Sigmoid colon (tissue), 7 donors: ENCODE measurements at places on chromosomes 4 and X. TPM values are rescaled to one million over a fixed set of nuclear protein-coding genes. Genes with fewer than 3 reads are reported as not detected.

- no peak for DNase-seq
Observed at GRCh38 chr4:155705664-155706063, 39.0 kb downstream of the GUCY1A1 start.

DNA sequence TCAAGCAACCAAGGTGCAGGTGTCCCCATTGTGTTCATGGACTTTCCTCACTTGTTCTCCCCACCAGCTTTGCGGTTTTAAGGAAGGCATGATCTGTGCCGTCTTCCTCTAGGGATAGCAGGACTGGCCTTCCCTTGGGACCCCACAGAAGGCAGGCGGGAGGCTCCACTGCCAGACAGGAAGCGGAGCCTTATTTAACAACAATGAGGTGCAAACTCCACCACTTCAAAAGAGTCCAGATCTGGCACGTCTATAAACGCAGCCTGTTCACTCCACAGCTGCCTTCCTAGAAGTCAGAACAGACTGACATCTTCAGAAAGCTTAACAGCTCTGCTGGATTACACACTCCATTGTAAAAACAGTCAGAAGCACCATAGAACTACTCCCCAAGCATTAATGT lies 1.7 kb upstream of the GPR143 start:
- no peak for DNase-seq

GRCh38 chrX:142999199-142999701 lies 26.5 kb upstream of the SPANXN4 start:
- DNase-seq = no peak

DNA sequence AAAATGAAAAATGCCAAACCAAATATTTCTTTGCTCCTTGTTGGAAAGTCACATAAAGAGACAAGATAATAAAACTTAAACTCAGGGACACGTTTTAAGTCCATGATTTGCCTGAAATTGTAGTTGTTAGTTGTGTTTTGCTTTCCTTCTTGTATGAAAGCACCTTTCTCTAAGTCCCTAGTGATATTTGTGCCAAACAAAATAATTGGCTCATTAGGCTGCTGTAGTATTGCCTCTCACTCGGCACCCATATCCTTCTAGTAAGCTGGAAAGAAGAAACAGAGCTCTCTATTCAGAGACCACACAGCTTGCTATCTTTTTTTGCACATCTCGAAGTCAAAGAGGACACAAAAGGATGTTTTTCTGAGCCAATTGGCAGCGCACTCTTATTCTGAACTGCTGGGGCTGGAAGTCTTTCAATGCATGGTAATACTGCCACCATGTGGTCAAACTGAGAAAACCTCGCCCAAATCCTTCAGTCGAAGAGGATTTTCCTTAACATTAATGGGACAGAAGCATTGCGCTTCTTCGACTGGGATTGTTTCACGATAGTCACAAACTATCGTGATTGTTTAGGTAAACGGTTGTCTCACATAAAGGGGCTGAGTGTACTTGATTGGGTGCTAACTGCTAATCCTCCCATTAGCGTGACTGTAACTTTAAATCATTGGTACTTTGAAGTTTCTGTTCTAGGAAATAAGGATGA lies 571.9 kb upstream of the LCORL start:
- peak; percentile 71 for DNase-seq

DNA sequence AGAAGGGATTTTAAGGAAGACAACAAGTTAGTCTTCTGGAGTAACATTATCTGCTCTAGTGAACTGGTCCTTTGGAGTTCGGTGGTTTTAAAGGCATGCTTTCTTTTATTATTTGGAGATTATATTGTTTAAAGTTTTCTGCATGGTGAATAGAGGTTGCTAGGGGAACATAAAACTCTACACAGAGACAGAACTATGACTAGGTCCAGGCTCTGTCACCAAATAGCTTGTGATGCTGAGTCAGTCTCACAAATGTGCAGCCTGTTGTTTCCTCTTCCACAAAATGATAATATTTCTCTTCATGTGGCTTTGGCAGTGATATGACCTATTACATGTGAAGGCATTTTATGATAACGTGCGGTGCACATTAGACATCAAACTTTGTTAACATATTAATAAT lies 132.6 kb downstream of the PACRGL start:
- no peak for DNase-seq

DNA sequence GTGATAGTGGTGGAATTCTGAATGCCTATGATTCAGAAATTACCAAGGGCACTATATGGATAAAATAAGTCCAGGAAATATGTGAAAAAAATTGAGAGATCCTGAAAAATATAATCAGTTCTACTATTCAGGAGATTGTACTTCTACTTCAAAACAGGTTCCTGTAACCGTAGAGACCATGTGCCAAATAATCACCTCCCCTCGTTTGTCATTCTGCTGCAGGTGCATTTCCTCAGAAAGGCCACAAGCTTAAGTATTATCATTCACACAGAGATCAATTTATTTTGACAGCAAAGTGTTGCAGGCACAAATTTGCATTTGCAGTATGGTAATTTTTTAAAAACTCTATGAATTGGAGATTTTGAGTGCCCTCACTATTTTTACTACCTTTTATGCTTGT lies 1000.0 kb downstream of the CCSER1 start:
- DNase-seq = no peak

DNA sequence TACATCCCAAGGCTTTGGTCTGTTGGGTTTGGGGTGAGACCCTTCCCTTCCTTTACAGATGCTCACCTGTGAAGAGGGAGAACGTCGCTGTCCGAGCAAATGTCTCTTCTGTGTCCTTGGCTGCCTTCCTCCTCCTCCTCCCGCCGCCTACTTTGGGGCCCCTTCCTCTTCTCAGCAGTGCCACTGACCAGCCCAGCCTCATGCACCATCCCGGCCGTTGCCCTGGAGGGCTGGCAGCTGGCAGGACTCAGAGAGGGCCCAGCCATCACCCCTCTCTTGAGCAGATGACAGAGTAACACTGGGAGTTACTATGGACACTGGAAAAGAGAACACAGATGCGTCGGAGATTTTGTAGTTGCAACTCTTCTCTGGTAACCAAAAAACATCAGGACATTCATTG lies 68.2 kb downstream of the TRMT44 start:
- DNase-seq = no peak

DNA sequence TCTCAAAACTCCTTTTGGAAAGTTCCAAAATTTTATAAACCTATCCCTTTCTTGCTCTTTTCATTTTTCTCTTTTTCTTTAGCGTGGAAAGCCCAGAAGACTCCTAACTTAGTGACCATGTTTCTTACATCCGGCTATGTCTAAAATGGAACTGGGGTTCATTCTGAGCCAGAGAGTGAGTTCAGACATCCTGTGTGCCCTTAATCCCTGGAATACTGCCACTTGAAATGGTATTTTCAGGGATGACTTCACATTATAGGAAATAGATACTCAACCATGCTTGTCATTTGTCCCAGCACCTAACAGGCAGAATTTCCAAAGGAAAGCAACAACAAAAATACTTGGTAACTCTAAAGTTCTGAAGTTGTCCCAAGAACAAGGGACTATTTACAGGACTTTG lies 379.6 kb downstream of the ARHGAP24 start:
- no peak for DNase-seq

- DNase-seq = no peak
Observed at GRCh38 chrX:42496239-42496638, 281.7 kb downstream of the PPP1R2C start.

Gene MAGEA9B
- total RNA-seq = not detected

Gene XG
- 1.1 TPM for total RNA-seq

Gene SYN1
- total RNA-seq = 1.4 TPM

Gene XPNPEP2
- 3.4 TPM for total RNA-seq

Gene VCX2
- not detected for total RNA-seq
